Activated CD4-positive, alpha-beta T cell treated with anti-CD3 and anti-CD28 coated beads, Interleukin-2, amount 50 U/mL, for 48 hours (primary cell): ENCODE measurements at places on chromosomes 13 and 19.

DNA sequence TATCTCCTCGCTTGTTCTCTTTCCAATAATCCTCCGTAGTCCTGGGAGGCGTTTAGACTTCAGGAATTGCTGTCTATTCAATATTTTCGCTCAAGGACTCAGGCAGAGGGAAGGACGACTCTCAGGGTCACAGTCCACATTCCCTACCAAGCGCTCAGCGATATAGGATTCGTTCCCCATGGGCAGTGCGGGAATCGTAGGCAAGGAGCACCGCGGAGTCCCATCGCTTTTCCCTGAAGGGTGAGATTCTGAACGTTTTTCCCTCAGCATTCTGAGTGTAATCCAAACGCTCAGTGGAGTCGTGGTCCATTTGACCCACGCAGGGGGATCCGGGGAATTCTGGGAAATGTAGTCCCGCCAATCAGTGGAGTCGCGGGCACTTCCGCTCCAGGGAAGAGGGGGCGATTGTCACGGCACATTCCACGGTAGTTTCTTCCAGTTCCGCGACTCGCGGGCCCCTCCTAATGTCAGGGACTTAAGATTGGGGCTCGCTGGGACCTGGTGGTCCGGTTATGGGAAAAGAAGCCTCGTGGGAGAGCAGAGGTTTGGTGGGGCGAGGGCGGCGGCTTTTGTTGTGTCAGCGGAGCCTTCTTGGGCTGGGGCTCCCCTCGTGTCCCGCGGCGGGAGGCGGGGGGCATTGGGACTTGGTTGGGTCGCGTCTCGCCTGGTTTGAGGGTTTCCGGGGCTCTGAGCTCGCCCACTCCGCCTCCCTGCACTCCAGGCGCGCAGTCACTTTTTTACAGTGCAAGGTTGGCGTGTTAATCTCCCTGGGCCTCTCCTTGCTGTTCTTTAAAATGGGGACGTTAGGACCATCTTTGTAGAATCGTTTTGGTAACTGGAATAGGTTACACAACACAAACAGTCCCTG lies at the start of gene ZNF234:
Gene ZNF234, plus strand, starts transcription at position 364 of the 868 bp plus-strand sequence. CDS start 3,079 bp downstream, outside the sequence.
- peak; percentile 78 for DNase-seq

GRCh38 chr19:18085702-18086457 lies 854 bp downstream of the IL12RB1 start:
- DNase-seq: no peak

DNA sequence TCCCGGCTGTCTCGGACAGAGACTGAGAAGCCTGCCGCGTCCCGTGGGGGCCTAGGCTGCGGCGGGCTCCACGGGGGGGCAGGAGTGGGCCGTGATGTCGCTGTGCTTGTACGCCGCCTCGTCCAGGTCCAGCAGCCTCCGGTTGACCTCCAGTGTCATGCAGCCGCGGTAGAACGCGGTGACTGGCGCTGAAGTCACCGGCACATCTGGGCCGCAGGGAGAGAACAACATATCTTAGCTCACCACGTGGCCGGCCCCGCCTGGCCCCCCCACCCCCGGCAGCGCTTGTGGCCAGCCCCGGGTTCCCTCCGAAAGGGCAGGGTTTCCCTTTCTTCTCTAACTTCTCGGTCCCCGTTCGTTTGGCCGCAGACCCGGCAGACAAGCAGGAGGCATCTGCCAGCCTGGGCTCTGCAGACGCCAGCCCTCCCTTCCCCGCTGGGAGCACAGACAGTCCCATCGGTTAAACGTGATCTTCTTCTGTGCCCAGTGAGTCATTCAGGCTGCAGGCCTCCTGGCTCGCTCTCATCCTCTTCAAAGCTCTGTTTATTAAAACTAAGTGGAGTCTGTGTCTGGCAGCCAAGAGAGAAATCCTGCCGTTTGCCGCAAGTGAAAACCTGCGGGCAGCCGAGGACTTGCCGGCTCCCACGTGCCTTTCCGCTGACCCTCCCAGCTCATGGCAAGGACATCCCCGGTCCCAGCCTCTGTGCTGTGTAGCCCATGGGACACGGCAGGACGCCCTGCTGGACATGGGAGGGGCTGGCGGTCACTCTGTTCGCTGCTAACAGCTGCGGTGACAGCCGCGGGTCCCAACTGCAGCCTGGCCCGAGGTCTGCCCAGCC lies 42.8 kb downstream of the GAS6 start:
- DNase-seq: no peak

DNA sequence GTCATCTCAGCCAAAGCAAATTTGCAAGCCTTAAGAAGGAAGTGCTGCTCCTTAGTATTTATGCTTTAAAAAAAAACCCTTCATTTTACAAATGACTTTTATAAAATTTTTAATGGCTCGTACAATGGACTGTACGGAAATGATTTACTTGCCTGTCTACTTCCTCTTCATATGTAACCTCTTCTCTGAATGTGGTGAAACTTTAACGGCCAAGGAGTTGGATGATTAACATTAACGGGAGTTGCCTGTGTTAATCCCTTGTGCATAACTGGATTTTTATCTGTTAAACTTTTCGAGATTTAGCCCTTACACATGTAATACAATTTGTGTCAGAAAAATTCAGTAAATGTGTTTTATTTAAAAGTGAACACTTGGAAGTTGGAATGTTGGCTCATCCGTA lies 429.4 kb downstream of the TBC1D4 start:
- DNase-seq: no peak

- DNase-seq: peak; percentile 16
Observed at GRCh38 chr19:46861691-46862502, 1.1 kb downstream of the ARHGAP35 start.

DNA sequence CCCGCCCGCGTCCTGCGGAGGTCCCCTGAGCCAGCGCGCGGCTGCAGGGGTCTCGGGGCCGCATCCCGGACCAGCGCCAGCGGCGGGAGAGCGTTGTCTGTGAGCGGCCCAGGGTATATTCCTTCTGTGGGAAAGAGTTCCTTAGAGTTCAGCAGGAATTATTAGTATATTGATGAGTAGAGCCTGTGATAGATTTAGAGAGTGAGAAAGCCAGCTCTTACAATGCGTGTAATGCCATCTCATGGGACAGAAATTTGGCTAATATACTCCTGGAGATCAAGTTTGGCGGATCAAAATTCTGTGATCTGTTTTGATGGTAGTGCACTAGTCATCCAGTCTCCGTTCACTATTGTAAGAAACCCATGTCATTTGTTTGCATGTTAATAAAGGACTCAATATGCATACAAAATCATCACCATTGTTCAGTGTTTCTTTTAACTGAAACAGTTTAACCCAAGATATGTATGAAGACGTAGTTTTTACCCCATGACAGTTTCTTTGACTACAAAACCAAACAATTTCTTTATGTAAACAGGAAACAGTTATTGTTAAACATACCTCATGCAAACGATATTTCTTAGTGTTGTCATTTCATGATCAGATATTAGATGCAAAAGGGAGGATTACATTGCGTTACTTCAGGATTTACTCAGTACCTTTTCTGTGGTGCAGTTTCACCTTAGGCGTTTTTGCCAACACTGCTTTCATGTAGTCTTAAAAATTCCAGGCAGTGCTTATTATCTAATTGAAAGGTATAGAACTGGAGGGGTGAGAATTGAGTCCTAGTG lies 9.9 kb downstream of the TNFRSF19 start:
- DNase-seq: no peak

DNA sequence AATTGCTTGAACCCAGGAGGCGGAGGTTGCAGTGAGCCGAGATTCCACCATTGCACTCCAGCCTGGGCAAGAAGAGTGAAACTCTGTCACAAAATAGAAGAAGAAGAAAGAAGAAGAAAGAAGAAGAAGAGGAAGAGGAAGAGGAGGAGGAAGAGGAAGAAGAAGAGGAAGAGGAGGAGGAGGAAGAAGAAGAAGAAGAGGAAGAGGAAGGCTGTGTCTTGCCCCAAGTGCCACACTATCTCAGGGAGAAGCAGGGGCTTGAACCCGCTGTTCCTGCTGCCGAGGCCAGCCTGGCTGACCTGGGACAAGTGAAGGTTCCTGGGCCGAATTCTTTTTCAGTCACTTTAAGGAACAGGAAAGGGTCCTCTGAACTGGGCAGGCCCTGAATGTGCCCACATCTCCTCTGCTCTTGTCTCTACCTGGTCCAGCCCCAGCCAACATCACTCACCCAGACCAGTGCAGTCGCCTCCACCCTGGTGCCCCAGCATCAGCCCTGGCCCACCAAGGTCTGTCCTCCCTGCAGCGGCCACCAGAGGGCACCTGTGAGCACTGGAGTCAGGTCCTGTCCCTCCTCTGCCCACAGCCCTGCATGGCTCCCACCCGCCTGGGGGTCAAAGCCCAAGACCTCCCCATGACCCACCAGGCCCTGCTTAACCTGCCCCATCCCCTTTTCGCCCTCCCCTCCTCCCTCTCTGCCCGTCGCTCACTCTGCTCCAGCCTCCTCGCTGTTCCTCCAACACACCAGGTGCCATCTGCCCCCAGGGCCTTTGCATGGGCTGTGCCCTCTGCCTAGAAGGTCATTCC lies 20.0 kb downstream of the TICAM1 start:
- peak; percentile 97 for DNase-seq

- DNase-seq: no peak
Observed at GRCh38 chr19:58568453-58569130, 4.5 kb downstream of the MZF1 start.

GRCh38 chr19:19418555-19419260 lies 13.2 kb downstream of the GATAD2A start:
- peak; percentile 21 for DNase-seq

DNA sequence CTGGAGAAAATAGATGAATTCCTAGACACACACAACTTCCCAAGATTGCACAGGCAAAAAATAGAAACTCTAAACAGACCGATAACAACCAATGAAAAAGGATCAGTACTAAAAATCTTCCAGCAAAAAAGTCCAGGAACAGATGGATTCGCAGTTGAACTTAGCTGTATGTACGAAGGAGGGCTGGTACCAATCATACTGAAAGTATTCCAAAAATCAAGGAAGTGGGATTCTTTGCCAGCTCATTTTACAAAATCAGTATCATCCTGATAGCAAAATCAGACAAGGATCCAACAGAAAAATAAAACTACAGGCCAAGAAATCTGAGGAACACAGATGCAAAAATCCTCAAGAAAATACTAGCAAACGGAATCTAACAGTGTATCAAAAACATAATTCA lies 6.5 kb upstream of the LILRB2 start:
- no peak for DNase-seq

DNA sequence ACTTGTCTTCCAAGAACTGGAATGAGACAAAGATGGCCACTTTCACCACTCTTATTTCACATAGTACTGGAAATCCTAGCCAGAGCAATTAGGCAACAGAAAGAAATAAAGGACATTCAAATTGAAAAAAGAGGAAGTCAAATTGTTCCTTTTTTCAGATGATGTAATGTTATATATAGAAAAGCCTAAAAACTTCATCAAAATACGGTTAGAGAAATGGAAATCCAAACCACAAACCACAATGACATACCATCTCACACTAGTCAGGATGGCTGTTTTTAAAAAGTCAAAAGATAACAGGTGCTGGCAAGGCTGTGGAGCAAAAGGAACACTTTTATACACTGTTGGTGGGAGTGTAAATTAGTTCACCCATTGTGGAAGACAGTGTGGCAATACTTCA lies 113.3 kb upstream of the SPRY2 start:
- no peak for DNase-seq

DNA sequence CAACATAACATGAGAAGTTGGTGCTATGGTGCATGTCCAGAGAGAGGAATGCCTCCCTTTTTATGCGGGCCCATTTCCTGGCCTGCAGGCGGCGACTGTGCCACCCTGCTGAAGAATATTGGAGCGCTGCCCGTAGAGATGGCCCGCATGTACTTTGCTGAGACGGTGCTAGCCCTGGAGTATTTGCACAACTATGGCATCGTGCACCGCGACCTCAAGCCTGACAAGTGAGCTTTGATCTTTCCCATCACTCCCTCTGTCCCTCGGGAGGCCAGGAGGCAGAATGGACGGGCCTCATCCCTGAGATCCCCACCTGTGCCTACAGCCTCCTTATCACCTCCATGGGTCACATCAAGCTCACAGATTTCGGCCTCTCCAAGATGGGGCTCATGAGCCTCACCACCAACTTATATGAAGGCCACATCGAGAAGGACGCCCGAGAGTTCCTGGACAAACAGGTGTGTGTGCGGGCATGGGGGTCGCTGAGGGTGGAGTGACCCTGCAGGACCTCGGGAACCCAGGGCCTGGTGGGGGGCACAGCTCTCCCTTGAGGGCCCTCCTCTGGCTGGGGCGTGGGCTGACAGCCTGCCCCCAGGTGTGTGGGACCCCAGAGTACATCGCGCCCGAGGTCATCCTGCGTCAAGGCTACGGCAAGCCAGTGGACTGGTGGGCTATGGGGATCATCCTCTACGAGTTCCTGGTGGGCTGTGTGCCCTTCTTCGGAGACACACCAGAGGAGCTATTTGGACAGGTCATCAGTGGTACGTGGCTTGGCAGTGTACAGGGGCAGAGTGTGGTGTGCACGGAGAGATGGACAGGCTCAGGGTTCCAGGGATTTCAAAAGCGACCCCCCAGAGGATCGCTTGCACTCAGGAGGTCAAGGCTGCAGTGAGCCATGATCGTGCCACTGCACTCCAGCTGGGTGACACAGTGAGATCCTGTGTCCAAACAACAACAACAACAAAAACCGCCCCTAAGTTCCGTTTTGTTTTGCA lies 16.2 kb downstream of the DNASE2 start:
- no peak for DNase-seq

DNA sequence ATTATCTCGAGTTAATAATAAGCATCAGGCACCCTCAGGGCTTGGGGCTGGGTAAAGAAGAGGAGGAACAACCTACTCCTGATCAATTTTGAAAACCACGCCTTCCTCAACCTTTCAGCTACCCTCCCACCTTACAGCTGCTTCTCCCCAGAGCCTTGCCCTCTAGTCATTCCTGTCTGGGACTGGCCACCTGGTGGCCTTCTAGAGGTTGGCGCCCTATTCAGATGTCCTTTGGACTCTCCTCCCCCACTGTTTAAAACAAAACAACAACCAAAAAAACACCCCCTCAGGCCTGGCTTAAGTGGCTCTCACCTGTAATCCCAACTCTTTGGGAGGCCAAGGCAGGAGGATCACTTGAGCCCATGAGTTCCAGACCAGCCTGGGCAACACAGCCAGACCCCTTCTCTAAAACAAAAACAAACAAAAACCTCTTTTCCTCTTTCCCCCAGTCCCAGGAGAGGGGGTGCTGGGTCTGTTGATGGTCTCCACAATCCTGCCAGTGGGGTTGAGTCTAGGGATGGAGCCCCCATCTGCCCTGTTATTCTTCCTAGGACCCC lies 62.3 kb downstream of the CCDC70 start:
- no peak for DNase-seq
